ENCODE measurements at places on chromosomes 1 and 21. TPM values are rescaled to one million over a fixed set of nuclear protein-coding genes. Genes with fewer than 3 reads are reported as not detected.

DNA sequence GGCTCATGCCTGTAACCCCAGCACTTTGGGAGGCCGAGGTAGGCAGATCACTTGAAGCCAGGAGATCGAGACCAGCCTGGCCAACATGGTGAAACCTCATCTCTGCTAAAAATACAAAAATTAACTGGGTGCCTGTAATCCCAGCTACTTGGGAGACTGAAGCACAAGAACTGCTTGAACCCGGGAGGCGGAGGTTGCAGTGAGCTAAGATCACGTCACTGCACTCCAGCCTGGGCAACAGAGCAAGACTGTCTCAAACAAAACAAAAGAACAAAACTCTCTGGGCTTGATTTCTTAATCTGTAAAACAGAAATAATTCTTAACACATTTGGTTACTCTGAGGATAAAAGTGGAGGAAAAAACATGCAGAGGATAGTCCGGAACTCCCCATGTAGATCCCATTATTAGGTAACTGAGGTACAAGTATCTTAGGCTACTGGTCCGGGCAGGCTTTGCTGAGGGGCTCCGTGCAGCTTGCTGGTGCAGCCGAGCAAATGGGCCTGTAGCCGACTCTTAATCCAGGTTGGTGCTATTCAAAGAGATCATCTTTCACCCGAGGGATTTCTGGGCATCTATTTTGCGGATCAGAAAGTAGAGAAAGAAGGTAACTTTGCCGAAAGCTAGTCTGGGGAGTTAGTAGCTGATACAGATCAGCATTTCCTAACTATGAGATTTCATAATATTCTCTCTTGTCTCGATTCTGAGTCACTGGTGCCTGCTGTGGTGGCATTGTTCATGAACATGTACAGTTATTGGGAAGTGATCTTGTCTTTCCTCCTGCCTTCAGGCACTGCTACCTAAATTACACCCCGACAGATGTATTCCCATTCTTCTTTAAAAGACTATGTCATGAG is 56.8 kb downstream of the NFIA start:
- DNase-seq = no peak

DNA sequence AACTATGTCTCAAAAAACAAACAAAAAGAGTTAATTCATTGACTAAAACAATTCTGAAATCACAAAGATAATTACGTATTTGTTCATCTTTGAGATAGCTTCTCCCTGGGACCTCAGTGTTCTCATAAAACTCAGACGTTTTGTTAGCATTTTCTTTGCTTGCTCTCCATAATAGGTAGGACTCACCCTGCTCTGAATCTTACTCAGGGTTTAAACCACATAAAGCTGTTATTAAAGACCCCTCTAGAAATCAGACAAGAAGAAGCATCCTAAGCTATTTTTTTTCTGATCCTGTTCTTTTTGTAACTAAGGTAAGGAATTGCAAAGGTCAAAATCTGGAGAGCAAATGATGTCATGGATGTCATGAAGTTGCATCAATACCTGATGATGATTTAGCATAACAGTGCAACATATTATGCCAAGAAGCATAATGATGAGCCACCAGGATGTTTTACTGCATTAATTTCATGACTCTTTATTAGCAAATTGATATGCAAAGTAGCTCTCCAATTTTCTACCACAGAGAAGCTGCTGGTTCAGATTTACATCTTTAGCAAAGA is 2.4 kb downstream of the FBXO42 start:
- DNase-seq = no peak

DNA sequence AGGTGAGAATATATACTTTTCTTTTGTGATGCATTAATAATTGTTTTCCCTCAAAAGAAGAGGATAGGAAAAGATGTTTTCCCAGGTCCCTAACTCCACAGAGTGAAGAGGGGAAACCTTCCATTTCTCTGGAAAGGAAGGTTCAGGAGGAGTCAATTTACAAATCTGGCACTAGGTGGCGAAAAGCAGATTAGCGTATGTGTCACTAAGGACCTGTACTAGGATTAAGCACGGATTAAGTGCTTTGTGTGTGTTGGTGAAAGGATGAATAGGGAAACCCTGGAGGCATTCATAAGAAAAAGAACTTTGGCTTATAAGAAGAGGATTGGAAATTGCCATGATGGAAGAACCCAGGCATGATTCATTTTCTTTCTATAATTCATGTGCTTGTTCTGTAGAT is 410.1 kb upstream of the PLXNA2 start:
- peak; percentile 17 for DNase-seq

GRCh38 chr1:227745568-227746265 is 10.5 kb downstream of the SNAP47 start:
- DNase-seq = no peak

- no peak for DNase-seq
Observed at GRCh38 chr1:44672961-44673674, 1.2 kb downstream of the TMEM53 start.

DNA sequence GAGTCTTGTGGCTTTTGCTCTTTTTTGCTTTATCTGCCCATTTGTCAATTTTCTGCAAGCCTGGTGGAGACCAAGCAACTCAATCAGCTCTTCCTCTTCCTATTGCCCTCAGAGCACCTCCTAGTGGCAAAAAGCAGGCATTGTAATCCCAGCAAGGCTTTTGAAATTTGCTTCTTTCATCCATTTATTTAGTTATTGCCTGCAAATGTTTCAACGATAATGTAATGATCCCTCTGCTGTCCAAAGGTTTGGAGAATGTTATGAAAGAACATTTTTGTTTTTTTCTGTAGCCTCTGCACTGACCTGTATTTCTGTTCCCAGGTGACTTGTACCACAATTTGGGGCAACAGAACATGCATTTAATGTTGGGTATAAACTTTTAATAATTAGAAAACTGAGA is 127.8 kb downstream of the GABPA start:
- no peak for DNase-seq

GRCh38 chr21:35643176-35643575 is 417.1 kb downstream of the SETD4 start:
- DNase-seq = peak; percentile 8

- DNase-seq = no peak
Observed at GRCh38 chr1:172154551-172154950, 265.9 kb upstream of the C1orf105 start.

CENPS gene
- 9.8 TPM for total RNA-seq

DNA sequence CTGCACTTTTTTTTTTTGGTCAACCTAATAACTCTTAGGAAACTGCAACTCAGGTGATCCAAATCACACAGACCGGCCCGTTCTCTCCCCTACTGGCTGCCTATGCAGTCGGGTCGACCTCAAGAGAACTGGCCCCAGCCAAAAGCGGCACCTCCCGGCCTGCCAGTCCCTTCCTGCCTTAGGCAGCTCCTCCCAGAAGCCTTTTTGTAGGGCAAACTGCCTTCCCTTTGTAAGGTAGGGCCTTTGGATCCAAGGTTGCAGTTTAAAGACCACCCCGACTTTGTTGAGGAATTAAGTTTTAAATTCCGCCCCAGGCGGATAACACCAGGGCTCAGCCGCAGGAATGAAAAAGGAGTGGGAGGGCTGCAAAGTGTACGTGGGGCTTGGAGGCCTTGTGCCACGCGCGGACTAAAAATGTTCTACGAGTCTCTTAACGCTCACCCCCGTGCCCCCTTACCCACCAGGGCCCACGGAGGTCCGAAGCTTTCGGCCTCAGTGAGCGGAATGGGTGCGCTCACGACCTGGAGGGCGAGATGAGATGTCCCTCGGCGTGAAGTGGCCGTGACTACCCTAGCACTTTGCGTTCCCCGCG is 642 bp upstream of the ST3GAL3 start:
- DNase-seq = peak; percentile 31

HMGB4 gene
- total RNA-seq = not detected

DNA sequence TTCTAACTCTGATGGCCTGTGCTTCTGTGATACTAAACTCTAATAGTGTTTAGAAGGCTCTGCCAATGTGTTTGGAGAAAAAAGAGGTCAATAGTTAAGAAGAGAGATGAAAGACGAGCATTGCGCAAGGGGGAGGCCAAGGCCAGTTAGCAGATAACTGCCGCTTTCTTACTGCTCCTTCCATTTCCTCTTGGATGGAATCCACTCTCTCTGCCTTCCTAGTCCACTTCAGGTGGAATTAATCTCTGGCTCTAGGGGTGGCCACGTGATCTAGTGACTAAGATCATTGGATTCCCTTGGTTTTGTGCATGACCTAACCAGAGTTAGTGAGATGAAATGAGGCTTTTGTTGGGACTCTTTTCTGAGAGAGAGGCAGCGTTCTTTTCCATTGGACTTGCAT is 148.3 kb downstream of the ACTL8 start:
- no peak for DNase-seq

DNA sequence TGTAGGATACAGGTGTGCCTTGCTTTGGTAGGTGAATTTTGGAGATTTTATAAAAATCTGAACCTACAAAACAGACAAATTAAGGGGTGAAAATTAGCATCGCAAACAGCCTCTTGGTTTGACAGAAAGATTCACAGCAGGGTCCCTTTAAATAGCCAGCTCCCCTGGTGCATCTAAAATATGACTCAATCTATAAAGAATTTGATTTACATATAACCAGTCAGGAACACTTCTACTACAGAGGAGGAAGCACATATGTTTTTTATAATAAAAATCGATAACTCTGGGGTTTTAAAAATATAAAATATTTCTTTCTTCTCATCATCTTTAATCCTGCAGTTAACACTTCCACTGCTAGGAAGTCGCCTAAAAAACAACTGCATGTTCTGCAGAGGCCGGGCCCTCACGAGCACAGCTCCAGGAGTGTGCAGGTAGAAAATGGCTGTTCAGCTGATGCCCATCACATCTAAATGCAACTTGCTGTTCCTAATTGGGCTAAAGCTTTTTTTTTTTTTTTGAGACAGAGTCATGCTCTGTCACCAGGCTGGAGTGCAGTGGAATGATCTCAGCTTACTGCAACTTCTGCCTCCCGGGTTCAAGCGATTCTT is 203.4 kb downstream of the HS2ST1 start:
- no peak for DNase-seq

DNA sequence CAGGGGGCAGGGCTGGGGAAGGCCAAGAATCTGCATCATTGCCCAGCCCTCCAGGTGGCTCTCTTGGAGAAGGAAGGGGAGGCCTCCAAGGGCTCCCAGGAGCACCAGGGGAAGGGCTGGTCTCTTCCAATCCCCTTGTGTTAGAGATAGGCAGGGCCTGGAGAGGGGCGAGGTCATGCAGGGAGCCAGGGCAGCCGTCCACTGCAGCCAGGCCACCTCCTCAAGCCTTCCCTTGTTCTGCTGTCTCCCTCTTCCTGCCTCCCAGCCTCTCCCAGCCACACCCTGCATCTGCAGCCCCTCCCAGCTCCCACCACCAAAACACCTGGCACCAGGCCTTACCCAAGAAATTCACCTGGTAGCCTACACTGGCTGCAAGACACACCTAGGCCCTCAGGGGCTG is 105.3 kb upstream of the IFFO2 start:
- DNase-seq = no peak

IQGAP3 gene
- 13.1 TPM for total RNA-seq

DNA sequence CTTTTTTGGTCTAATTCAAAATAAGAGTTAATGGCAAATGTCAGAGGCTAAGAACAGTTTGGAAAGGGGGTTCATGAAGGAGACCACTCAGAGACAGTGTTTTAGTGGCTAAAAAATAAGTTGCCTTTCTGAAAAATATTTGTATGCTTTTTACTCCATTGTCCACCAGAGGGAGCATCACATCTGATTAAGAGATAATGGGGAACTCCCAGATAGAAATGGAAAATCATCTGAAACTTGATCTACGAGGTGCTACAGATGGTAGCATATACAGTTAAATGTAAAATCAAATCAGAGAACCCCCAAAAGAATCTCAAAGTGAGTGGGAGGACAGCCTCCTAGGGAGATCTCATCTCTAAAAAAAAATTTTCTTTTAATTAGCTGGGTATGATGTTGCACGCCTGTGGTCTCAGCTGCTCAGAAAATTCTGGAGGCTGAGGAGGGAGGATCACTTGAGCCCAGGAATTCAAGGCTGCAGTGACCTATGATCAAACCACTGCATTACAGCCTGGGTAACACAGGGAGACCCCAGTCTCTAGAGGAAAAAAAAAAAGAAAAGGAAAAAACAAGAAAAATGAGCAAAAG is 9.7 kb downstream of the SMYD3 start:
- DNase-seq = peak; percentile 26

SORT1 gene
- total RNA-seq = 49.0 TPM

DNA sequence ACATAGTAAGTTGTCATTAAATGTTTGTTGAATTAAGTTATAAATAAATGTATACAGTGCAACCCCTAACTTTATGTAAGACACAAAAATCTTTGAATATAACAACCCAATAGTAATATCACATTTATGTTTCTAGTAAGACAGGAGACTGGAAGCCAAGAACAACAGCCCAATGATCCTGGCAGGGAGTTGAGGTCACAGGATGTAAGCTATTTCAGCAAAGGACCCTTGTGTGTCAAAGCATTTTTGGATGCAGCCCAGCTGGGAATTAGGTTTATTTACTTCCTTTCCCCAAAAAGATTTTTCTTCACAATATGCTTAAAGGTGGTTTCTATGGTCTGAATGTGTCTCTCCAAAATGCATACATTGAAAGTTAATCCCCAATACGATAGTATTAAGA is 34.0 kb upstream of the ABCA4 start:
- DNase-seq = no peak

ILDR2 gene
- total RNA-seq = 1.2 TPM

- DNase-seq = no peak
Observed at GRCh38 chr1:51924455-51924854, 45.9 kb upstream of the NRDC start.

SLC6A9 gene
- 2.8 TPM for total RNA-seq

DNA sequence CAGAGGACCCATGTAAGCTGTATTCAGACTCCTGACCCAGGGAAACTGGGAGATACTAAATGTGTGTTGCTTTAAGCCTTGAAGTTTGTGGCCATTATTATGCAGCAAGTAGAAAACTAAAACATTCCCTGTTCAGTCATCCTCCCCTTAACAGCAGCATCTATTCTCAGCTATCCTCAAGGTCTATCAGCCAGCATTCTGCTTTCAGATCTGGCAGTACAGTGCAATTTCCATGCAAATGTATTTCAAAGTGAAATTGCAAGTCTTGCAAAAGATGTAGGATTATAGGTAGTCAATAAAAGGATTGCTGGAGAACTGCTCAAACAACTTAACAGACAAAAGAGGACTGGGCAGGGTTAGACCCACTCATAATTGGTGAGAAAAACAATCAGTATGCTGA is 111.3 kb downstream of the NOS1AP start:
- no peak for DNase-seq

GRCh38 chr1:3219005-3219790 is 150.2 kb downstream of the PRDM16 start:
- no peak for DNase-seq

GRCh38 chr1:229410692-229411433 is 23.0 kb downstream of the ACTA1 start:
- no peak for DNase-seq

KCNJ9 gene
- 0.05 TPM for total RNA-seq

DNA sequence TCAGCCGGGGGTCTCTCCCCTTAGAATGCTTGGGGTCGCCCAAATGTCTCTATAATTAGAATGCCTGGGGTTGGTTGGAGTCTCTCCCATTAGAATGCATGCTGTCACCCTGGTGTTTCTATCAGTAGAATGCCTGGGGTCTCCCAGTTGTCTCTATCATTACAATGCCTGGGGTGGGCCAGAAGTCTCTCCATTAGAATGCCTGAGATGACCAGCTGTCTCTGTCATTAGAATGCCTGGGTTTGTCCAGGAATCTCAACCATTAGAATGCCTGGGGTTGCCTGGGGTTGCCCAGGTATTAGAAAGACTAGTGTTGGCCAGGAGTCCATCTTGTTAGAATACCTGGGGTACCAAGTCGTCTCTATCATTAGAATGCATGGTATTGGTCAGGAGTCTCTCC is 51.6 kb downstream of the RNF187 start:
- DNase-seq = no peak

- DNase-seq = peak; percentile 59
Observed at GRCh38 chr1:8962812-8963530, 17.3 kb downstream of the CA6 start.

Measured in endothelial cell (in vitro differentiated cells).